GM23248 (cell line): ENCODE measurements at places on chromosomes 5 and 9. TPM values are rescaled to one million over a fixed set of nuclear protein-coding genes. Genes with fewer than 3 reads are reported as not detected.

The TBCA gene
- 235 and 257 TPM in 2 replicates for polyA plus RNA-seq

The IL5 gene
- not detected in 2 replicates for polyA plus RNA-seq

The PDE6A gene
- not detected in 2 replicates for polyA plus RNA-seq

The SLC6A7 gene
- polyA plus RNA-seq: not detected in 2 replicates

The CFAP90 gene
- 0.10 and 0.19 TPM in 2 replicates for polyA plus RNA-seq

The SLC4A9 gene
- not detected in 2 replicates for polyA plus RNA-seq

The CATSPER3 gene
- polyA plus RNA-seq: 0.14 and 0.18 TPM in 2 replicates

The ABCA1 gene
- 6.8 and 7.1 TPM in 2 replicates for polyA plus RNA-seq

The GDA gene
- polyA plus RNA-seq: not detected in 2 replicates

The C9orf43 gene
- polyA plus RNA-seq: 0.42 and 0.59 TPM in 2 replicates

The ERMP1 gene
- 2.6 TPM in 2 replicates for polyA plus RNA-seq

The HNRNPAB gene
- 111 and 117 TPM in 2 replicates for polyA plus RNA-seq

The GARNL3 gene
- 0.22 and 1.3 TPM in 2 replicates for polyA plus RNA-seq

The YTHDC2 gene
- polyA plus RNA-seq: 7.8 and 10.1 TPM in 2 replicates

The RNF145 gene
- polyA plus RNA-seq: 9.2 and 10.6 TPM in 2 replicates

The SELENOP gene
- polyA plus RNA-seq: 1.2 and 1.5 TPM in 2 replicates

The PTGS1 gene
- polyA plus RNA-seq: 43.8 and 44.9 TPM in 2 replicates

The TAF11L8 gene
- polyA plus RNA-seq: not detected in 2 replicates

The ACSL6 gene
- polyA plus RNA-seq: not detected in 2 replicates

The TBC1D13 gene
- polyA plus RNA-seq: 21.9 and 25.3 TPM in 2 replicates

The IL9 gene
- polyA plus RNA-seq: not detected in 2 replicates

The PAM gene
- polyA plus RNA-seq: 429 and 430 TPM in 2 replicates

The TXNDC8 gene
- not detected in 2 replicates for polyA plus RNA-seq

The TMEM215 gene
- polyA plus RNA-seq: not detected in 2 replicates

The TMEM252 gene
- not detected in 2 replicates for polyA plus RNA-seq

The HTR4 gene
- not detected in 2 replicates for polyA plus RNA-seq

The FCN2 gene
- not detected in 2 replicates for polyA plus RNA-seq
